ENCODE measurements at places on chromosomes 3 and 15.
A peak's percentile ranks its signal among the peaks of the same experiment; 100 is the strongest.

DNA sequence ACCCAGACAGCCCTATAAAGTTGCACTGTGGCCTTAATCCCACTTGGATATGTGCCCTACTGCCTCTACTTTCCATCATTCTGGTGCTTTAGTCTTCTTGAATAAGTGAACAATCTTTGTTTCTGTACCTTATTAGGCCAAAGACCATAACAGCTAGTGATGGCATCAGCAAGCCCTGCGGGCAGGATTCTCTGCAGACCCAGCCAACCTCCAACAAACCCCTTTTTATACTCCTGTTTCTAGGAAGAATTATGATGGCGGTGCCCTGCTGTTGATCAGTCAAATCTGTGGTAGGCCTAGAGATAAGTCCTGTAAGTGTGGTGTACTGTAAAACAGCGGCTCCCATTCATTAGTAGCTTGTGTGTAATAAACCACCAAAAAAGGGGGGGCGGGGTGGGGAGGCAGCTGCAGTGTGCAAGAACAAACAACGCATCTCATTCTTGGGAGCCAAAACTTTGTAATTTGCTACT is 40.5 kb downstream of the SOX2 start:
- no peak for DNase-seq

DNA sequence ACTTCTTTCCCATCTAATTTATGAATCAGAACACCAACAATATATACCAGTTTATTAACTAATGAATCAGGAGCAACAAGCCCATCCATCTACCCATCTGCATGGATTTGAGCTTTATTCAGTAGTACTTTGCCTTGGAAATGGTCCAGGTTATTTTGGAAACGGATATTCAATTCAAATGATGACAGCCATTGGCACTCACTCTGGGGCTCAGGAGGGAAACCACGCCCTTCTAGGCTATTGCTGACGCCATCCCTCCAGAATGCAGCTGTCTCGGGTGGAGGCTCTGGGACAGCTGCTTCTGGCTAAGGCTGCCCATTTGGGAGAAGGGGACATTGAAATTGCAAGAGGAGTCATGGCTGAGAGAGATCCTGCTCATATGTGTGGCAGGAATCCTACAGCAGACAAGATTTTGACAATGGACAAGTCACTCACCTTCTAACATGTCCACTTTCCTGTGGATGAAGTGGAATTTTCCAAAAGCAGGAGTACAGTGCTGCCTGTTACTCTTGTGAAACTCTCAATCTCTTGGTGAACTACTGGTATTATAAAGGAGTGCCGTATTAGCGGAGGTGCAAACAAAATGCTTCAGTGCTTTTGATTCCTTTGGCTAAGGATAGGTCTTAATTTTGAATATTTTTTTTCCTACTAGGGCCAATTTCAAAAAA is 29.3 kb upstream of the TRAK1 start:
- DNase-seq = peak; percentile 81

GRCh38 chr3:105906836-105907235 is 38.0 kb upstream of the CBLB start:
- DNase-seq = no peak

- DNase-seq = no peak
Observed at GRCh38 chr3:127113571-127113891, 79.4 kb upstream of the PRR23E start.

- DNase-seq = no peak
Observed at GRCh38 chr3:185423178-185423577, 60.2 kb downstream of the MAP3K13 start.

DNA sequence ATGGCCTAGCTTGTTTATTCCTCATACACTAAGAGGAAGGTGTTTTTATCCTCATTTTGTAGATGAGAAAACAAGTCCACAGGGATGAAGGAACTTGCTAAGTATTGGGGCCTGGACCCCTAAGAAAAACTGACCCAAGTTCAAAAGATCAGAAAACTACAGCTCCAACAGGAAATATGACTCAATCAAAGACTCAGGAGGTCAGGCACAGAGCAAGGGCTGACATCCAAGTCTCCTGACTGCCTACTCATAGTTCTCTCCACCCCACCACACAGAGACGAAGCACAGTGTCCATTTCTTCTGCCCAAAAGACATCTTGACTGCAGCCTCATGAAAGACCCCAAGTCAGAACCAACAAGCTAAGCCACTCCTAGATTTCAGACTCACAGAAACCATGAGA is 26.9 kb upstream of the TPM1 start:
- no peak for DNase-seq

- DNase-seq = no peak
Observed at GRCh38 chr15:98657721-98658120, 9.4 kb downstream of the IGF1R start.

DNA sequence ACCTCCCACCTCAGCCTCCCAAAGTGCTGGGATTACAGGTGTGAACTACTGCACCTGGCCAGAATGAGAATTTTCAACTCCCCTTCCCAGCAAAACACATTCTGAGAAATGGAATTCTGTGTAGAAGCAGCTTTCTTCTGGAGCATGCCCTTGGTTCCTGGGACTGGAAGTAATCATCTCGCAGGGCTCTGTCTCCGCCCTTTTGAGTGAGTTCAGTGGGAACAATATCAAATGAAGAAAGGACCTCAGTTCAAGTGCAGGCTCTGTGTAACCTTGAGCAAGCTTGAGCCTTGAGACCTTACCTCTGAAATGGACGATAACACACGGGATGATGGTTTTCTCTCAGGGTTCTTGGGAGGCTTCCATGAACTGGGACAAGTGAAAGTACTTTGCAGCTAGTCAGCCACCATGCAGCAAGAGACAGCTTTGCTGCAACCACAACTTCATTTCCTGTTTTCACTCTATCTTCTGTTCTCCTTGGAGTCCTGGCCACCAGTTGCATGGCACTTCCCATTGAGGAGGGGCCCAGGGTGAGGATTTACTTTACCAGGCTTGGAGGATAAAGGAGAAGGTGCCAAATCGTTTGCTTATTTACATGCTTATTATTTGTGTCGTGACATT is 35.7 kb upstream of the IGF1R start:
- DNase-seq = no peak

GRCh38 chr3:71237672-71238071 is 345.9 kb downstream of the FOXP1 start:
- DNase-seq = no peak

DNA sequence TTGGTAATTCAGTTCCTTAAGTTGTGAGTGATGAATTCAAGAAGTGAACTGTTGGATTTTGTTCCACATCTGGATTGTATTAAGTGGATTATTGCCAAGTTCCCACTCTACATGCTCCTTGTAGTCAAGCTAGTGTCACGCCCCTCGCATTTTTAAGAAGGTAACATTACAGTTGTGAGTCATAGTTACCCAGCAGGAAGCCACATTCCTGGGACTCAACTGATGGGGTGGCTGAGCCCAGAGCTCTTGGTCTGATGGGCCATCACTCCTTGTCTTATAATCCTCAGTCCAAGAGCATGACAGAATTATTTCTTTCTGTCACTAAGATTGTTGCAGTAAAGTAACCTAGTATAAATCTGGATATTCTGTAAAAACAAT is 102.7 kb downstream of the PTPRG start:
- DNase-seq = peak; percentile 98

GRCh38 chr3:40962721-40963120 is 236.6 kb upstream of the CTNNB1 start:
- DNase-seq = no peak

GRCh38 chr3:69330891-69331400 is 54.9 kb downstream of the FRMD4B start:
- DNase-seq = no peak

DNA sequence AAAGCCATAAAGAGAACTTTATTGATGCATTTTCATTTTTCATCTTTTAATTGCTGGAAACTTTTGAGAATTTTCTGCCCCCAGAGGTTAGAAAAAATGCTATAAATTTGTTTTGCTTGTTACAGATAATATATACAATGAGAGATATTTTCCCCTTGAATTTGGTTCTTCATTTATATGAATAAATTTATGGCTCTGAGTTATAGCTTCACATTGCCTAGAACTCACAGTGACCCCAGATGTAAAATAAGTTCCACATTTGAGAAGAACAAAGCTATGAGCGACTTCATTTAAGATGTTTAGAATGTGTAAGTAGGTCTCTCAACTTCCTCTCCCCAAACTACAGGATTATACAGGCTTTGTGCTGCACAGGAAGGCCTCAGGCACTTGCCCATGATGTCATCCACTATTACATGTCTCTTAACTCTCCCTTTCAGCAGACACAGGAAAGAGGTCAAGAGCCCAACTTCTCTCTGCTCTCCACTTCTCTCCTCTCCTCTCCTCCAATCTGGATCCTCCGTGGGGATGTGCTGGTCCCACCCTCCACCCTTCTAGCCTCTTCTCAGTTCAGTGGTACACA is 92.8 kb downstream of the DUT start:
- DNase-seq = no peak

DNA sequence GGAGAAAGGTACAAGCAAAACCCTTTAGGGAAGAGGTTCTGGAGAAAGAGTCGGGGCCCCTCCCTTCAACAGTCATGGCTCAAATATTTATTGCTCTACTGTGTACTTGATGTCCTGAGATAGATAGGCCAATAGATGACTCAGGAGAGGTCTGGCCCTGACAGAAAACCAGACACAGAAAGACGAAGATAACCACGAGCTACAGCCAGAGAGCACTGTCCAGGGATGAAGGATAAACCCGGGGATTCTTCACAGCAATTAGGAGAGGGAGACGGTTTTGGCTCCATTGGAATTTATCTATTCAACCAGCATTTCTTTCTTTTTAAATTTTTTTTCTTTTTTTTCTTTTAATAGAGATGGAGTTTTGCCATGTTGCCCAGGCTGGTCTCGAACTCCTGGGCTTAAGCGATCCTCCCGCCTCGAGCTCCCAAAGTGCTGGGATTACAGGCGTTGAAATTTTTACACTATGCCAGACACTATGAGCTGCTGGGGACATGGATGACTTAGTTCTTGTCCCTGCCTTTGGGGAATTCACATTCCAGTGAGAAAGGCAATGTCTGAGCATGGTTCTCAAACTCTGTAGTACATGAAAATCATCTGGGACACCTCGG is 4.6 kb upstream of the CIDEC start:
- DNase-seq = peak; percentile 60

GRCh38 chr3:163362151-163362550 is 1716.1 kb downstream of the SI start:
- DNase-seq = no peak

DNA sequence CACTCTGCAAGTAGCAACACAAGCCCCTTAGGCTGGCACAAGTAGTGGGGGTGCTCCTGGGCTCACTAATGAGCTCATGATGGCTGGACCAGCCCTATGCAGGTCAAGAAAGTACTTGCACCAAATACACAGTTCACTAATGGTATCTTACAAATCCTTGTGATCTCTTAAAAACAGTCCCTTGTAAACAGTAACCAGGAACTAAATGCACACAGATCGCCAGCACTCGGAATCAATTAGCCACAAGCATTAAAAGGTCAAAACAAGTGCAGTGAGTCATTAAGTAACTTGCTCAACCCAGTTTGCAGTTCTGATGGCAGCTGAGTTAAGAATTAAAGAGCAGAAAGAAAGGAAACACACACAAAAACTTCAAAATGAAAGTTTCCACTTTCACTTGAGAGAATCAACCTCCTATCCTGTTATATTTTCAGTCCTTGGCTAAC is 43.2 kb downstream of the ARHGEF3 start:
- DNase-seq = peak; percentile 92

- no peak for DNase-seq
Observed at GRCh38 chr3:15633159-15633558, 31.6 kb downstream of the BTD start.

GRCh38 chr3:47013231-47013630 is 33.8 kb downstream of the NBEAL2 start:
- DNase-seq = no peak

- DNase-seq = peak; percentile 73
Observed at GRCh38 chr3:29694783-29695182, 413.9 kb downstream of the RBMS3 start.

DNA sequence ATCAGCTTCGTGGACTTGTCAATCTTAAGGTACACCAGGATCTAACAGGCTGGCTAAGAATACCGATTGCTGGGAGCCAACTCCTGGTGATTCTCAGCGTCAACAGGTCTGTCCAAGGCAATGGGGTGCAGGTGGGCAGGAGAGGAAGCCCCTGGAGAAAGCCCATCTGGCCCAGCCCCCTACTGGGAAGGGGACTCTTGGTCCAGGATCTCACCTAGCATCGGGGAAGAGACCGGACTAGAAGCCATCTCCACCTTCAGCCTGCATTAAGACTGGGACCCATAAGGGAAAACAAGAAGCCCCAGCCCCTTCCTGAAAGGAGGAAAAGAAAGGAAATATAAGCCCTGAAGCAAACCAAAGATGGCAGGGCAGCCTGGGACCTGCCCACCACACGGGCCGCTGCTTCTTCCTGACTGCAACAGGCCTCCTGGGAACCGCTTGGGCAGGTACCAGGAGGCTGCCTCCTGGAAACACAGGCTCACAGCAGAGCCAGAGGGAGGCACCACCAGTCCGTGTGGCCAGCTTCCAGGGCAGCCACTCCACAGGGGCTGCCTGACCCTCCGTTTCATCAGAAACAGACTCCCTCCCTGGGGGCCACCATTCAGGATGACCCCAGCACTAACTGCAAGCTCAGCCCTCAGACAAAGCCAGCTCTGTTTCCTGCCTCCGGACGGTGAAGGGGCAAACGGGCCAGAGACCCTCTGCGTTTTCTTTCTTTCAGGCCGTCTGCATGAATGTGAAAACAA is 100.2 kb downstream of the LRIG1 start:
- DNase-seq = no peak

- DNase-seq = no peak
Observed at GRCh38 chr15:73914145-73914544, 12.1 kb upstream of the LOXL1 start.

DNA sequence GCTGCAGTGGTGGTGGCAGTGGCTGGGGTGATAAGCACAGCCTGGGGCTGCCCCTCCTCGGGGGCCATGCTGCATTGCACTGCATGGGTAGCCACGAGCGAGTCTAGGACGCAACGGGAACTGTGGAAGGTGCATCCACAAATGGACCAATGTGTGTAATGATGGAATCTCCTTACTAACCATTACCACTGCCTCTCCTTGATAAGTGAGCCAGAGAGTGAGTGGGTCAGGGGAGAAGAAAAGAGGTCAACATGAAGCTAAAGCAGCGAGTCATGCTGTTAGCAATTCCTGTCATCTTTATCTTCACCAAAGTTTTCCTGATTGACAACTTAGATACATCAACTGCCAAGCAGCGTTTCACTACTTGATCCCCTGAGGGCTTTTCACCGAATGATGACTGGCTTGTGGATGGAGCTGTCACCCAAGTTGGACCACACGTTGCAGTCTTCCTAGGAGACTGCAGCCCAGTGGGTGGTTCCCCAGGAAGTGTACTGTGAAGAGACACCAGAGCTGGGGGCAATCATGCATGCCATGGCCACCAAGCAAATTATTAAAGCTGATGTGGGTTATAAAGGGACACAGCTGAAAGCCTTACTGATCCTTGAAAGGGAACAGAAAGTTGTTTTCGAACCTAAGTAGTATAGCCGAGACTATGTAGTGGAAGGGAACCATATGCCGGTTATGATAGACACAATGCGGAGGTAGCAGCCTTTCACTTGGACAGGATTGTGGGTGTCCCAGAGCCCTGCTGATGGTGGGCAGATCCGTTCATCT is 20.6 kb downstream of the SAMD7 start:
- no peak for DNase-seq

DNA sequence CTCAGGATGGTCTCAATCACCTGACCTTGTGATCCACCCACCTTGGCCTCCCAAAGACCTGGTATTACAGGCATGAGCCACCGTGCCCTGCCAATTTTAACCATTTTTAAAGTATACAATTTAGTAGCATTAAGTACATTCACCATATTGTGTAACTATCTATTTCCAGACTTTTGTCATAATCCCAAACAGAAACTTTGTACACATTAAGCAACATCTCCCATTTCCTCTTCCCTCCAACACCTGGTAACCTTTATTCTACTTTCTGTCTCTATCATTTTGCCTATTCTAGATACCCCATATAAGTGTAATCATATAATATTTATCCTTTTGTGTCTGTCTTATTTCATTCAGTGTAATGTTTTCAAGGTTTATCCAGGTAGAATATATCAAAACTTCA is 8.9 kb upstream of the MYLK start:
- no peak for DNase-seq

Measured in HFF-Myc (cell line).